ENCODE measurements at places on chromosomes 7 and 10.

DNA sequence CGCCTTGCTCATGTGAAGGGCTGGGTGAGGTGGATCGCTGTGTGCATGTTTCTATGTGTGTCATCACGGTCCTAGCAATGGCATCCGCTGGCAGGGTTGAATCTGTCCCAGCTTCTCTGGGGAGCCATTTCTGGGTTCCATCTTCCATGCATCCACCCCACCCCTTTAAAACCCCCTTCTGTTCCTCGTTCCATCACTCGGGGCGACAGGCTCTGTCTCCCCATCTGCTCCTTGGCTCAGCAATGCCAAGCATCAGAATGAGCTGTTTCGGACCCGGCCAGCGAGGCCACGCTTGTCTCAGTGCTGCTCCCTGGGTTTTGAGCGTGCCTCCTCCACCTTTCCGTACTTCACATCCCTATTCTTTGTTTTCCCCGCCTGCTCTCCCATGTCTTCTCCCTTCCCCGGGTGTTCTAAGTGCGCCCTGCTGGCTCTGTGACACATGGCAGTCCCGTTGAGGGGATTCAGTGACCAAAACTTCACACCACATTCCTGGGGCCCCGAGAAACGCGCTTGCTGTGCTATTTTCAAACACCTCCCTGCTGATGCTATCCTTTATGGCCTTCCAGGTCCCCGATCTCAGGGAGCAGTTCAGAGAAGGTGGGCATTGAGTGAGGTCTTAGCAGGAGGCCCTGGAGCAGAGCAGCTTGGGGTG is 554.1 kb upstream of the FOXK1 start:
- DNase-seq: no peak

- peak; percentile 12 for DNase-seq
Measured at GRCh38 chr10:12540341-12540781, 191.0 kb downstream of the CAMK1D start.

DNA sequence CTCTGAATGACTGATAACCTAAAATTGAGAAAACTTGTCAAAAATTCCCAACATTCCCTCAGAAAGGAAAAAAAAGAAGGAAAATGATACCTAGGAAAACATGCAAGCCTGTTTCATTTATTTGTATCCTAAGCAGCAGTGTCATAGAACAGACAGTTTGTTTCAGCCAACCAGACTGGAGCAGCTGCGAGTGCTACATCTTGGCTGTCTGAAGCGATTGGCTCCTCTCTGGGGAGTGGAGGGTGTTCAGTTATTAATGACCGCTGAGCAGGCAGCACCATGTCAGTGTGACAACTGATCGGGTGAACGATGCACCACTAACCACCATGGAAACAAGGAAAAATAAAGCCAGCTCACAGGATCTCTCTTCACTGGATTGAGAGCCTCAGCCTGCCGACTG is at the start of gene LRRN3:
LRRN3 (plus strand) TSS at position 282 of the 400 bp plus-strand sequence. CDS start 31,646 bp downstream, outside the sequence.
- no peak for DNase-seq

GRCh38 chr7:38222481-38223096 is 44.5 kb downstream of the STARD3NL start:
- DNase-seq: no peak

- no peak for DNase-seq
Measured at GRCh38 chr7:149865437-149865836, 8.3 kb upstream of the ATP6V0E2 start.

GRCh38 chr7:147771344-147771743 is 819.2 kb upstream of the C7orf33 start:
- no peak for DNase-seq

DNA sequence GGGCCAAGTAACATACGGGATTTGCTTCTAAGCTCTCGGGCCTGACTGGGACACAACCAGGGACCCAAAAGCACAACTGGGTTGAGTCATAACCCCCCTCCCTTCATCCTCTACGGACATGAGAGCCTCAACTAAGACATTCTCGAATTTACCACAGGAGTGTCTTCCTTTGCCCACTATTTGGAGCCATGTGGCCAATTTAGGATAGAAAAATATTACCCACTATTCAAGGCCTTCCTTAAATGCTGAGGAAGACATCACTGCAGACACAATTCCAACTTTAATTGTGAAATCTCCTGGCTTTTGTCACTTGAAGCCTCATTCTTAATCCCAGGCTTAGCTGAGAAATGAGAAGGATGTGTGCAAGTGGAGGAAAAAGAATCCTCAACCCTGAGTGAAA is 11.8 kb downstream of the CTBP2 start:
- no peak for DNase-seq

DNA sequence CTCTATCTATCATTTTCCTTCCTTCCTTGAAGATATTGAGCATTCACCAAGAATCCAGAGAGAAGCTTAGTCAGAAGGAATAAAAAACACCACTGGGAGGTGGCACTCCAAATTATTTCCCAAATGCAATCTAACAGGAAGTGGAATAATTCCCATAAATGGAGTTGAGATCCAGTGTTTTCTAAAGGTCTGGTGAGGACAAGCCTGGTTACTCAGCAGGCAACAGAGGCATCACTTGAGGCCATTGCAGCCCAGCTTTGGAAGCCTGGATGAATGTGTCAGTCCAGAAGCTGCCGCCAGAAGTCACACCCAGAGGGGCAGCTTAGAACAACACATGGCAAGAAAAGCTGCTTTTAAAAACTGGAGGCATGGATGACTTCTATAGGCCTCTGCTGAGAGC is 288.9 kb upstream of the KLF6 start:
- DNase-seq: peak; percentile 64

DNA sequence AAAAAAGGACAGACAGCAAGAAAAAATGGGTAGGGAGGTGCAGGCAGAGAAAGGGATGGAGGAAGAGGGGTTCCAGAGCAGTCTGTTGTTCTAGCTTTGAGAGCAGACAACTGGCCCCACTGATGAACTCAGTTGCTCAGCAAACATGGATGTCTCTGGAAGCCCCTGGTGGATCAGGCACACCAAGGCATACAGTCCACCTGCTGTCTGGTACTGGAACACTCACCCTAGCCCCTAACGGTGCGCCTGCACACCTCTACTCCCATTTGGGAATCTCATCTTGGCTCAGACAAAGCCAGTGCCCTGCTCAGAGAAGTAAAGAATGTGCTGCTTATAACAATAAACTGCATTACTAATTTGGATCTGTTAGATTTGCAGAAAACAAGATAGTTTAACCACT is 7.7 kb downstream of the MACROH2A2 start:
- no peak for DNase-seq

DNA sequence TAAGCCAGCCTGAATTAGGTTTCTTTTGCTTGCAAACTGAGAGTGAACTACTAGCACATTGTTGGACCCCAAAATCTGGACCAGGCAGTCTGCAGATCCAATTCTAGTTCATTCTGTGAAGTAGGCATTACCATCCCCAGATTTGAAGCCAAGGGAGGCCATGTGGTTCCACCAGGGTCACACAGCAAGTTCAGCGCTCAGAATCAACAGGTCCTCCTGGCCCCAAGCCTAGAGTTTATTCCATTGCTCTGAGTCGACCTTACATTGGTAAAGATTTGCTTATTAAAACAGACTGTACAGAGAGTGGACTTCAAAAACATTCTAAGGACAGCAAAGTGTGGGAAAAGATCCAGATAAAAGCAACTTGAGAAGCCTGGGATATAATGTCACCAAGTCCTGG is 50.9 kb downstream of the AFAP1L2 start:
- no peak for DNase-seq

GRCh38 chr7:92609921-92610518 is 19.8 kb upstream of the FAM133B start:
- no peak for DNase-seq

DNA sequence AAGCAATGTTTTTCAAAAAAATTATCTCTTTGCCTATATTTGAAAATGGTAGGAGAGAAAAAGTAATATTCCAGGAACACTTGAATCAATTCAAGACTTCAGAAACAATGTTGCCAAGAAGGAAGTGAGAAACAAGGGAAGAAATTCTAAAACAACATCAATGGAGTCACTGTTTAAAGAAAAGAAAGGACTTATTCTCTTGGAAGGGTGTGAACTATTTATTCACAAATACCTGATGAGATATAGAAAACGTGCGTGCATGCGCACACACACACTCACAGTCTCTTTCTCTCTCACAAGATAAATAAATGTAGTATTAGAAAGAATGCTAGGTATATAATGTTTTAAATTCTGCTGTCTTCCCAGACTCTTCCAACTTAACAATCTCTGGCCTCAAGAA is 117.2 kb upstream of the FAM133B start:
- DNase-seq: no peak

DNA sequence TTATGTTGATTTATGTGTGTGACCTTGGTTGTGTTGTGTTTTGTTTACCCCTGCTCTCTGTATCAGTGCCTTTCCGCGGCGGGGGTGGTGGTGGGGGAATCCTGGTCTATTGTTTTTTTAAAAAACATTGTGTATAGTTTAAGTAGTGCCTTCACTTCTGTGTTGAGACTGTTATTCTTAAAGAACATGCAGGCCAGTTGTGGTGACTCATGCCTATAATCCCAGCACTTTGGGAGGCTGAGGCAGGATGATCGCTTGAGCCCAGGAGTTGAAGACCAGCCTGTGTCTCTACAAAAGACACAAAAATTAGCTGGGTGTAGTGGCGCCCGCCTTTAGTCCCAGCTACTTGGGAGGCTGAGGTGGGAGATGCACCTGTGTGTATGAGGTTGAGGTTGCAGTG is 429.0 kb upstream of the LRGUK start:
- DNase-seq: no peak

DNA sequence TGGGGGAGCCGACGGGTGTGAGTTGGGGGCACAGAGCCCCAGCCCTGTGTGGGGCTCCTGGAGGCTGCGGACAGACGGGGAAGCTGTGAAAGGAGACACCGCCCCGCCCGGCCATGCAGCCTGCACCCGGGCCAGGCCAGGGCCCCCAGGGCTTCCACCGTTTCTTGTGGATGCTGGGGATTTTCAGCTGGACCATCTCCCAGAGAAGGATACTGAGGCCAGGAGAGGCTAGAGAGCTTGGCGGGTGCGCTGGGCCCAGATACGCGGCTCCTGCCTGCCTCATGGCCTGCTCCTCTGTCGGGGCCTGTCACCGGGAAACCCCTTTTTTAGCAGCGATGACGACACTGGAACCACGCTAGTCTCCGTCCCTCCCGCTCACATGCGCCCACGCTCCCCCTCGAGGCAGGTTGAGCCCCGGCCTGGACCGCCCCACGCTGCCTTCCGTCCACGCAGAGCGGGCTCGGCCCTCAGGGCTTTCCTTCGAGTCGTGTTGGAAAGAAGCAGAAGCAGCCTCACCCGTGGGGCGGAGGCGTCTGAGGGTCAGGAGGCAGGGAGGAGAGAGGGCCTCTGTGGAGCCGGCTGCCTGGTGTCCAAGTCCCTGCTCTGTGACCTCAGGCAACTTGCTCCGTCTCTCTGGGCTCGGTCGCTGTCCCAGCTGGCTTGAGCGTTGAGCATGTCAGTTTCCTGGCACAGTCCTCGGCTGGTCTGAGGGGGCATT is 11.7 kb downstream of the TMEM184A start:
- no peak for DNase-seq

DNA sequence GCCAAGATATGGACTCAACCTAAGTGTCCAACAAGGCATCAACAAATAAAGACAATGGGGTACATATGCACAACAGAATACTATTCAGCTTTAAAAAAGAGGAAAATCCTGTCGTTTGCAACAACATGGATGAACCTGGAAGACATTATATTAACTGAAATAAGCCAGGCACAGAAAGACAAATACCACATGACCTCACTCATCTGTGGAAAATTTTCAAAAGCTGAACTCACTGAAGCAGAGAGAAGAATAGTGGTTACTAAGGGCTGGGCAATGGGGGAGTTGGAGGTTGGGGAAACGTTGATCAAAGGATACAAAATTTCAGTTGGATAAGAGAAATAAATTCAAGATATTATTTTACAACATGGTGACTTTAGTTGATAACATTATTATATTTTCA is 221.4 kb upstream of the PITRM1 start:
- no peak for DNase-seq

- no peak for DNase-seq
Measured at GRCh38 chr7:13159003-13159402, 471.6 kb downstream of the ARL4A start.

GRCh38 chr7:130723784-130724183 is 10.2 kb downstream of the KLF14 start:
- DNase-seq: no peak

DNA sequence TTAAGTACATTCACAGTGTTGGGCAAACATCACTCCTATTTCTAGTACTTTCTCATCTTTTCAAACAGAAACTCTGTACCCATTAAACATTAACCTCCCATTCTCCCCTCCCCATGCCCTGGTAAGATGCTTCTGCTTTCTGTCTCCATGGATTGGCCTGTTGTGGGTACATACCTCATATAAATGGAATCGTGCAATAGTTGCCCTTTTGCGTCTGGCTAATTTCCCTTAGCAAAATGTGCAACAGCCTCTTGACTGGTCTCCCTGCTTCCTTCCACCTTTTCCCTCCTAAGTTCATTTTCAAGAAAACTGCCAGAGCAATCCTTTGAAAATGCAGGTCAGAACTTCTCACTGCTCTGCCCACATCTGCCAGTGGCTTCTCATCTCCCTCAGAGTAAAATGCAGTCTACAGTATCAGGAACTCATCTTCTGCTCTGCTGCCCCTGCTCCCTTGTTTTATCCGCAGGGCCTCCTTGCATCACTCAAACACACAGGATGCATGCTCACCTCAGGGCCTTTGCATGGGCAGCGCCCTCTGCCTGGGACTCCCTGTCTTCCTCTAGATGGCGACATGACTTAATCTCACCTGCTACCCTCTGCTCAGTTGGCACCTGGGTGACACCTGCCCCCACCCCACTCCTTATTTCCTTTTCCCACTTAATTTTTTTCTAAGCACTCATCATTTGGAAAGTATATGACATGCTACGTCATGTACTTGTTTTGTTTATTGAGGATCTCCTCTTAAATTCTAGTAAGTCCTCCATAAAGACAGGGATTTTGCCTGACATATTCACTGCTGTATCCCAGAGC is 44.3 kb upstream of the ECHDC3 start:
- no peak for DNase-seq

DNA sequence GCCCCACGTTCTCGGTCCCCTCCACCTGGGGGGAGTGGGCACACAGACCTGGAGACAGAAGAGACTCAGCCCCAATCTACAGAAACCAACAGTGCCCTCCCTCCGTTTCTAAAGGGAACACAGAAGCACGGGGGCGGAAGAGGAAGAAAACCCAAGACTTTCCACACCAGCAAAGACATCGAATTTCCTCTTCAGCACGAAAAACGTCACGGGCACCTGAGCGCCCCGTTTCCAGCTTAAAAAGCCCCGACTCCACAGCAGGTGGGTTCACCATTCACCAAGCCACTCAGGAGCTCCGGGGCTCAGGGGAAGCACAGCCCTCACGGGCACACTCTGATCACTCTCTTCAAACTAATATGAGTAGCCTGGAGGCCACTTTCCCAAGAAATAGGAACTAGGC is 19.6 kb downstream of the NUDT1 start:
- DNase-seq: no peak

- no peak for DNase-seq
Measured at GRCh38 chr10:91521439-91521838, 111.3 kb downstream of the HECTD2 start.

DNA sequence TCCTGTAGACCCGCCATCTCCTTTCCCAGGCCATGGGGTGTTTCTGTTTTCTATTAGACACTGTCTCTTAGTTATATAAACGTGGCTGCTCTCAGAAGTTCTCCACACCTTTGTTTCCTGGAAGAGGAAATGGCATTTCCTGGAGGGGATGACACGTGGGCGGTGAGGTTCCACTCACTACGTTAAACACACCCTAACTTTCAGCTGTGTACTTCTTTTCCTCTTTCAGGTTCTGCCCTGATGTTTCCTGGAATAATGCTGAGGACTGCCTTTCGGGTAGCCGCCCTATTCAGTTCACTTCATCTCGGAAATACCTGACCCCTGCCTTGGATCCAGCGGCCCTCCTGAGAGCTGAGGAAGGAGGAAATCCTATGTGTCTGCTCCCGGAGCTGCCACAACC is 3.4 kb upstream of the PRKCQ start:
- no peak for DNase-seq

All from BJ (cell line).